ENCODE measurements at places on chromosomes 2 and 18. TPM values are rescaled to one million over a fixed set of nuclear protein-coding genes. Genes with fewer than 3 reads are reported as not detected.

DNA sequence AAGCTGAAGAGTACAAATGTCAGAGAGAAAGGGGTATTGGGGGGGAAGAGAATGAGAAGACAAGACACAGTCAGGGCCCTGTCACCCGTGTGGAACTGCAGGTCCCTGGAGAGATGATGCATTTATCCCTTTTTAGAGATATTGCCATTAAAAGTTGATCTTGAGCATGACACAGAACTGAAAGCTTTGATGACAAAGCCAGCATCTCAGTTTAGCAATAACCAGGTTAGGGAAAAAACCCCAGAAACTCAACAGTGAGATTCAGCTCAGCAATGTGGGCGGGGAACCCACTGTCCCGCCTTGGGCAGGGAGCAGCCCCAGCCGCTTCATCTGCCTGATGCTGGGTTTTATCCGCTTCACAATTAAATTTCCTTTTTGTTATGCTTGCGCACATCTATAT is 181.1 kb downstream of the NEDD4L start:
- H3K36me3 ChIP-seq: no peaks in the 10 kb centered on the region
- no peak overlapping the region for H3K4me3 ChIP-seq
- H3K27me3 ChIP-seq: no peaks in the 10 kb centered on the region
- DNase-seq: no peak

DNA sequence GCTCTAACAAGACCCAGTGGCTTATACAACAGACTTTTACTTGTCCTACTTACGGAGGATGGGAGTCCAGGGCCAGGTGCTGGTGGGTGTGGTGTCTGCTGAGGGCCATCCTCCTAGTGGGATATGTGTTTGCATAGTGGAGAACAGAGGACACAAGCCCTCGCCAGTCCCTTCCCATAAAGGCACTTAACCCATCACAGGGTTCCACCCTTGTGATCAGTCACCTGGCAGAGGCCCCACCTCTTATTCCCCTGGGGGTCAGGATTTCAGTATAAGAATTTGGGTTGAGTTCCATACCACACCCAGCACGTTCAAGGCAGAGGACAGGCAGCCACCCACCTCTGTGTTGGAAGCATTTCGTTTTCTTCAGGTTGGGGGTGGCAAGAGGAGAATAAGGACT is 259.0 kb downstream of the AGAP1 start:
- no peak overlapping the region for H3K27ac ChIP-seq
- H3K4me3 ChIP-seq: no peak overlapping the region
- H3K36me3 ChIP-seq: no peaks in the 10 kb centered on the region
- DNase-seq: no peak
- H3K4me1 ChIP-seq: no peaks in the 10 kb centered on the region

GRCh38 chr2:24050041-24050979 is 769 bp downstream of the FKBP1B start:
- H3K36me3 ChIP-seq: no peaks in the 10 kb centered on the region
- H3K27ac ChIP-seq: peak overlapping the region; percentile 50
- peaks cover 17% of the 10 kb centered on the region for H3K4me1 ChIP-seq
- peak; percentile 35 for DNase-seq
- H3K27me3 ChIP-seq: no peaks in the 10 kb centered on the region

DNA sequence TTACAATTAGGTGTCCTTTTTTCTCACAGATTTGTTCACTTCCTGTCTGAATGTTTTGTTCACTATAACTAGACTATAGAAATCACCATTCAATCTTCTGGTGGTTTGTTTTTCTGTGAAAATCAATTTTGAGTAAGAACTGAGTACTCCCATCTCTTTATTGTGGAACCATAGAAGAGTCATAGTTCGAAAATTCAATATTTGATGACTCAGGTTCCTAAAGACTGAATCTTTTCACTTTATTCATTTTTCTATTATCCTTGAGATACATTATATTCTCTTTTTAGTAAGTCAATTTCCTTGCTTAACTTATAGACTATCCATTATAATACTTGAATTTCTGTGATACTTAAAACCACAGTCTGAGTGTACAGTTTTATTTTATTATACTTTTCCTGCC is 49.3 kb upstream of the KCNH7 start:
- no peaks in the 10 kb centered on the region for H3K36me3 ChIP-seq
- no peaks in the 10 kb centered on the region for H3K27me3 ChIP-seq
- DNase-seq: no peak
- no peak overlapping the region for H3K4me3 ChIP-seq
- no peak overlapping the region for H3K27ac ChIP-seq
- H3K4me1 ChIP-seq: no peaks in the 10 kb centered on the region

- H3K4me1 ChIP-seq: no peaks in the 10 kb centered on the region
- peak overlapping the region; percentile 67 for H3K27ac ChIP-seq
- no peaks in the 10 kb centered on the region for H3K36me3 ChIP-seq
- DNase-seq: no peak
- no peaks in the 10 kb centered on the region for H3K27me3 ChIP-seq
Measured at GRCh38 chr2:227761740-227762476, 16.2 kb downstream of the SCYGR8 start.

- H3K36me3 ChIP-seq: no peaks in the 10 kb centered on the region
- no peaks in the 10 kb centered on the region for H3K27me3 ChIP-seq
- no peak overlapping the region for H3K4me3 ChIP-seq
- DNase-seq: no peak
- no peak overlapping the region for H3K27ac ChIP-seq
Measured at GRCh38 chr2:158786897-158787296, 8.2 kb upstream of the DAPL1 start.

DNA sequence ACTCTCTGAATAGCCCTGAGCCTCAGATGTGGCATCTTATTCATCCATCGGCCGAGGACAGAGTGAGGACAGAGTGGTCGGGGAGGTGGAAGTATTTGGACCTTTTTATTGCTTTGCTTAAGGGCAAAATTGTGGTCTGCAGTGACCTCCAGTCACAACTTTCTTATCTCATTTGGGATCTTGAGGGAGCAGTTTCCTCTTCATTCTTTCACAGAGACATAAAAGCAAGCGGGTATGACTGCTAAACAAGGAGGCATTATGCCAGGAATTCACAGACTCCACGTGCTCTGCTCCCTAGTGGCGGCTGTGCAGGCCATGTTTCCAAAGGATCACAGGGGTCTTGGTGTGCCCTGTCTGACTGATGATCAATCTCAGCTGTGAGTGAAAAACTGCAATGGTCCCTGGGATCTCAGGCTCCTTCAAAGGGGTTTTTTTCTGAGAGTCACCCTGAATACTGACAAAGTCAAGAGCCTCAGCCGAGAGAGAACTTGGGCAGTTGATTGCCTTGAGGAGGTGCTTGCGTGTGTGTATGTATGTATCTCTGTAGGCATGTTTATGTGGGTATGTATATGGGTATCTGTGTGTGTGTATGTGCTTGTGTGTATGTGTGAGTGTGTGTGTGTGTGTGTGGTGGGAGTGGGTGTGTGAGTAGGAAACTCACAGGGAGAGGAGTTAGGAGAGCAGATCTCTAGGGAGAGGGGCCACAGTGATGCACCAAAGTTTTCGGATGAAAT is 47.7 kb downstream of the RAPGEF4 start:
- no peak for DNase-seq
- H3K4me3 ChIP-seq: no peak overlapping the region
- no peak overlapping the region for H3K27ac ChIP-seq
- H3K4me1 ChIP-seq: no peaks in the 10 kb centered on the region

GRB14 gene
- 15.5 TPM for total RNA-seq

DNA sequence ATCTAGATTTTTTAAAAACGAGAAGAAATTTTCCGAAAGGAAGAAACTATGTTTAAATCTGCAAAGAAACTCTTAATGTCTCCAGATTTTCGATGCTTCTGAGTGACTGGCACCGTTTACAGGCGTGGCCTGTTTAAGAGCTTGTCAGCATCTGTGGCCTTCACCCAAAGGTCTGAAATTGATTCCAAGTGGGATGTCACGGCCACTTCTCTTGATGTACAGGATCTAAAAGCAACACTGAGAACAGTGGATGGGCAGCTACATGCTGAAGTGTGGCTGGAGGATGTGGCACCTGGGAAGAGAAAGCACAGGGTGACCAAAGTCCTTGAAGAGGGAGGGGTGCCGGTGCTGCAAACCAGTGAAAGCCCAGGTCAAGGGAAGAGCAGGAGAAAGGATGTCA is 28.0 kb downstream of the EMILIN2 start:
- H3K27ac ChIP-seq: no peak overlapping the region
- H3K4me3 ChIP-seq: no peak overlapping the region
- H3K36me3 ChIP-seq: no peaks in the 10 kb centered on the region
- no peaks in the 10 kb centered on the region for H3K27me3 ChIP-seq

DNA sequence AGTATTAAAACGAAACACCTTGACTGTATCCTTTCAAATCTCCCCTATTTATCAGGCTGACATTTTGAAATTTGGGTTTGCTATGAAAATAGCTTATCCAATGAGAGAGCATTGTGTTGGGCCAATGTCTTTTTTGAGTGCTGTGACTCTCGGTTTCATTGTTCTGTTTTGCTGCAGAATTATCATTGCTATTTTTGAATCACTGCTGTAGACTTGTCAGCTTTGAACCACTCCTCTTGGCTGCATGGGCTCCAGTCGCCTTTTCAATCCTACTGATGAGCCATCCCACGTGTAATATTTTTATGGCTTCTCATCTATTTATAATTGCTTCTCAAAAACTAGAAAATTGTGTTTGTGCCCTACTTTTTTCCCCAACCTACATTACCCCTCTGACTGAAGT is 322.8 kb downstream of the LNPK start:
- no peak overlapping the region for H3K27ac ChIP-seq
- H3K36me3 ChIP-seq: no peaks in the 10 kb centered on the region
- H3K4me1 ChIP-seq: no peaks in the 10 kb centered on the region
- DNase-seq: no peak
- H3K27me3 ChIP-seq: peaks cover 2% of the 10 kb centered on the region

DNA sequence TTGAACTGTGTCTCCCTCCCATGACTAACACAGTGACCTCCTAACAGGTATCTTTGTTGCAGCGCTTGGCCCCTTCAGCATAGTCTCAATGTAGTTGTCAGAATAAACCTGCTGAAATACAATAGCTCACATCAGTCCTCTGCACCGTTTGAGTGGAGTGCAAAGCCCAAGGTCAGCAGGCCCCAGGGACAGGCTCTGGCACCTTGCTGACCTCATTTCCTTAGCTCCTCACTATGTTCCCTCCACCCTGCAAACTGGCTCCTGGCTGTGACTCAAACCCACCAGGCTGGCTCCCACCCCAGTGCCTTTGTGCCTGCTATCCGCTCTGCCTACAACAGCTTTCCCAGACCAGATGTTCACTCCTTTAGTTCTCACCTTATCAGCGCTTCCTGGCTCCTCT is 146.7 kb downstream of the LRATD1 start:
- H3K27me3 ChIP-seq: no peaks in the 10 kb centered on the region
- H3K4me1 ChIP-seq: no peaks in the 10 kb centered on the region

- no peak for DNase-seq
- H3K4me1 ChIP-seq: no peaks in the 10 kb centered on the region
- no peaks in the 10 kb centered on the region for H3K36me3 ChIP-seq
- H3K4me3 ChIP-seq: no peak overlapping the region
- no peak overlapping the region for H3K27ac ChIP-seq
- no peaks in the 10 kb centered on the region for H3K27me3 ChIP-seq
Measured at GRCh38 chr2:57906152-57906732, 140.4 kb upstream of the VRK2 start.

OLA1 gene
- total RNA-seq: 51.5 TPM

CLEC4F gene
- total RNA-seq: 0.23 TPM

DNA sequence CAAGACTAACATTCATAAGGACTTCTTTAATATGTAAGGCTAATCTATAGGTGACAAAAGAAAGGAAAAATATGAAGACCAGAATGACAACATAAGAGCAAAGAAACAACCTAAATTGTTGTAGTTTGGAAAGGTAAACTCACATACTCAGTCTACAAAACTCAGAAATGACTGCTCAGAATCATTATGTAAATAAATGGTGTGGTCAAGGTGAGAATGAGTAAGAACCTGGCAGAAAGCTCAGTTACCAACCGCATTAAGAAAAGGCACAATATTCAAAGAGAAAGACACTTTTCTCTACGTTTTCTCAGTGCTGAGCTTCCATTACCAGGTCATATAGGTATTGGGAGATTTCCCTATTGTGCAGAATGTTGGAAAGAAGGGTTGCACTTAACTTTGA is 15.8 kb downstream of the ATF2 start:
- DNase-seq: no peak
- no peak overlapping the region for H3K4me3 ChIP-seq
- no peaks in the 10 kb centered on the region for H3K27me3 ChIP-seq
- peak overlapping the region; percentile 51 for H3K27ac ChIP-seq
- no peaks in the 10 kb centered on the region for H3K36me3 ChIP-seq

DNA sequence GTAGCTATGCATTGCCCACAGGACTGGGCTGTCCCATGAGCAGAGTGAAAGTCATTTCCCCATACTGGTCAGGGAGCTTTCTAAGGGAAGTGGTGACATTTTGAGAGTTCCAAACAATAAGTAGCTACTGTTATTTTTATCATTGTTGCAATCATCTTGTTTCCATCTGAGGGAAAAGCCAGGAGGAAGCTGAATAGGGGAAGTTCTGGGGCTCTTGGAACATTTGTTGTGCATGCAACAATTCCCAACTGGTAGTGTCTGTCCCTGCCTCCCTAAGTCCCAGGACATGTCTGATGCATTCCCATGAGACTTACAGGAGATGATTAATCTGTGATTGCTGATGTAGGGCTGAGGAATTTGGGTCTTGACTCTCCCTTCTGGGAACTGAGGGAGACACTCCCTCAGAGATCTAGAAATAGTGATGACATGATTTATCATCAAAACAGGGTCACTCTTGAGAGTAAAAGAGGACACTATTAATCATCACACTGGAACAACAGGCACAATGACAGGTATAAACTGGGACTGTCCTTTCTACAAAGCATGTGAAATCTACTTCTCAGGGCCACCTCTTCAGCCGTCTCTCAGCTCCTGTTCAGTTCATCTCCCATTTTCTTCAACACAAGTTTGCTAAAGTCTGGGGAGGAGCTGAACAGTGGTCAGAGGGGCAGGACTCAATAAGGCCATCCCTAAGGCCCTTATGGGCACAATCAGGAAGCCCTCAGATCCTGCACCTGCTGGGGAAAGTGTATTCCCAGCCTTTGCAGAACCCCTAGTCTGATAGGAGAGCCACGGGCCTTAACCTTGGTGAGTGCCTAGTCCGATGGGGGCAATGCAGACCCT is 28.0 kb upstream of the MARCO start:
- no peak overlapping the region for H3K4me3 ChIP-seq
- no peaks in the 10 kb centered on the region for H3K27me3 ChIP-seq
- H3K36me3 ChIP-seq: no peaks in the 10 kb centered on the region
- DNase-seq: no peak

ANO7 gene
- total RNA-seq: 1.2 TPM

DNA sequence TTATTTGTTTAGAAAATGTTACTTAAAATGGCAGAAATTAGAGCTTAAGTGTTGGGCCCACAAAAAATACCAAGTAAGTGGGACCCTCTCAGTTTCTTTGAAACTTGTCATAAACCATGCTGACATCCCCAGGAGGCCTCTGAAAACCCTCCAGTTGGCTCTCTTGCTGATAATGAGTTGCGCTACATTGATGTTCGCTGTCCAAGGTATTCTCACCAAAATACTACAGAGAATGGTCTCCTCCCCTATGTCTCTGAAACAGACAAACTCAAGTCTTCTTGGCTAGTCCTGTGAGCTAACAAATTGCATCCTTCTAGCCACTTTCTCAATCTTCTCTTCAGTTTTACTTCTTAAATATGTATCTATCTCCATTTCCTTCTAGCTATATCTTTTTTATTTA is 669.4 kb downstream of the IRS1 start:
- peaks cover 11% of the 10 kb centered on the region for H3K4me1 ChIP-seq
- H3K27ac ChIP-seq: no peak overlapping the region
- DNase-seq: no peak

Measured in pancreas (tissue), 10 donors.